ENCODE measurements at places on chromosomes 7 and 10.

DNA sequence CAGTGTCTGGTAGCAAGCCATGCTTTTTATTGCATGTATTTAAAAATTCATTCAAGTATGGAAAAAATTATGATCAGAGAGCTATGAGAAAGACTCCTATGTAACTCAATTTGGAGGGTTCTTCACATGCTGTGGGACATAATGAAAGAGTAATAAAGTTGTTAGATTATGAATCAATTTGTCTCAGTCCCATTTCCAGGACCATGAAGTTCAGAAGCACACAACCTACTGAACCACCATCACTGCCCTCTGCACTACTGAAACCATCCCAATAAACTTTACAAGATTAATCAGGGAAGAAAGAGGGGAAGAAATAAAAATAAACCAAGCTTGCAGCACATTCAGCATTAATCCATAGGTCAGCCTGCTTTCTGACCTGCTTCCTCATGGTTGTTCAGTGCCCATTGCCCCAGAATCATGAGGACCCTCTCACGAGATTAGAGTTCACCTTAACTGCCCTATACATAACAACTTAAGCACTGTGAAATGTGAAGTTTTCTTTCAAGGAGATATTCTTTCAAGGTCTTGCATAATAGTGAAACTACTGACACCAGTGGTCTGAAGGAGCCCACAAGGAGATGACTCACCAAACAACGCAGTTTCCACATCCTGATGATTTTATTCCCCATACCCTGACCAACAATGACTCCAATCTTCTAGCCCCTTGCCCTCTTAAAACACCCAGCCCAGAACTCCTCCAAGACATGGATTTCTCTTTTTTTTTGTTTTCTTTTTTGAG is 171.5 kb upstream of the ADCY1 start:
- DNase-seq = peak; percentile 25

DNA sequence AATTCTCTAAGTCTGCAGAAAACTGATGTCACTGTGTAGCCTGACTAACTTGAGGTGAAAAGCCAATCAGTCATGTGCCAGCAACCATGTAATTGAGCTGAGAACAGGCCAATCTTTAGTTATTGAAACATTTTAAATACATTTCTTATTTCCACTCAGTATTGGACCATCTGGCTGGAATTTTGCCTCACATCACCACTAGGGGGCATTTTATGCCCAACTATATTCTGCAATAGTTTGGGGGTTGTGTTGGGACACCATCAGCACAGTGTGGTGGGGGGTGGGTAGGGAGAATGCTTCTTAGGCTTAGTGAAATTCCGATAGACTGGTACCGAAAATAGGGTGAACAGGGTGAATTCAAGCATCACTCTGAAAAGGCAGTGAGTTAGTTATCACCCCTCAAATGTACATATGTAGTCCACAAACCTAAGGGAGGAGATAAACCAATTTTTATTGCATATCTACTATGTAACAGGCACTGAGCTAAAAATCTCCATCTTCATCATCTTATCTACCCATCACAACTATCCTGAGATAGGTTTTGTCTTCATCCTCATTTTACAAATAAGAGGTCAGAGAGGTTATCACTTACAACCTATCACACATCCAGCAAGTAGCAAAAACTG is 17.8 kb downstream of the NPSR1 start:
- peak; percentile 34 for DNase-seq

- DNase-seq = no peak
These were observed 27.2 kb upstream of the SHH start for GRCh38 chr7:155839461-155839860.

DNA sequence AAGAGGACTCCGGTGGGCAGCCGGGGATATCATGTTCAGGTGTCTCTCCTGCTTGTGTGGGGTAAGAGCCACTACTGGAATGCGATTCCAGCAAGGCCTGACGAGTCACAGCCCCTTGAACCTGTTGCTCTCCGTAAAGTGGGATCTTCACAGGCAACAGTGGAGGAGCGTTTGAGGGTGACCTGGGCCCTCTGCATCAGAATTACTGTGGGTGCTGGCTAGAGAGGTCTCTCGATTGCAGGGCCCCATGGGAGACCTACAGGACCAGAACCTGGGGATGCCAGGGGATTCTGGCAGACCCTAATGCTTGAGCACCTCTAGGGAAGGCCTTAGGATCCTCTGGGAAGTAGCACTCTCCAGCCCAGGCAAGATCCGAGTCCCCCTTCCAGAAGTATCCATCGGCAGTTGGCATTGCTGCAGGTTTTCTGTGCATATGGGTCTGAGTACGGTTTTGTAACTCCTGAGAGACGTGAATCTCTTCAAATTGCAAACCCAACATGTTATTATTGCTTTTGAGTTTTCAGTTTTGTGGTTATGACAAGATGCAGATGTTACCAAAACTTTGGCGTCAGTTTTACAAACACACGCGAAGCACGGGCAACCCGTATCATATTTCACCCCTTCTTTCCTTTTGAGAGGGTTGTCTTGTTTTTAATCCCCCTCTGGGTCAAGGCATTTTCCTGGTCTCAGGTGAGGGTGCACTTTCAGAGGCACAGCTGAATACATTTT is 4.6 kb downstream of the MGMT start:
- no peak for DNase-seq

- no peak for DNase-seq
These were observed 266.4 kb upstream of the TCERG1L start for GRCh38 chr10:131577786-131578471.

DNA sequence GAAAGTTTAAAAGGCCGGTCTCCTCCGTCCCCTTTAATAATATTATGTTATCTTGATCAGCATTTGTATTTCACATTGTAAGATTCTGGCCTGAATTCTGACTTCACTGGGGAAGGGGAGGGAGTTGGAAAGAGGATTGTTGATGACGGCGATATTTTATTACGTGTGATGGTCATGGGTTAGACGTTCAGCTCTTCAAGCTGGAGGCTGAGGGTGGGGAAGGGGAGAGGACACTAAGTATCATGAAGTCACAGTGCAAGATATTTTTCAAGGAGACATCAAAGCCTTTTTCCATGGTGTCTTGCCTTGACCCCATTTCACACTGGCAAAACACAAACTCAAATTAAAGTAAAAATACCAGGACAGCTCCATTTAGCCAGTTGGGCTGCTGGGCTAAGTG is 126.7 kb downstream of the WDR11 start:
- no peak for DNase-seq

GRCh38 chr10:123943307-123943706 is 51.7 kb upstream of the CPXM2 start:
- no peak for DNase-seq

DNA sequence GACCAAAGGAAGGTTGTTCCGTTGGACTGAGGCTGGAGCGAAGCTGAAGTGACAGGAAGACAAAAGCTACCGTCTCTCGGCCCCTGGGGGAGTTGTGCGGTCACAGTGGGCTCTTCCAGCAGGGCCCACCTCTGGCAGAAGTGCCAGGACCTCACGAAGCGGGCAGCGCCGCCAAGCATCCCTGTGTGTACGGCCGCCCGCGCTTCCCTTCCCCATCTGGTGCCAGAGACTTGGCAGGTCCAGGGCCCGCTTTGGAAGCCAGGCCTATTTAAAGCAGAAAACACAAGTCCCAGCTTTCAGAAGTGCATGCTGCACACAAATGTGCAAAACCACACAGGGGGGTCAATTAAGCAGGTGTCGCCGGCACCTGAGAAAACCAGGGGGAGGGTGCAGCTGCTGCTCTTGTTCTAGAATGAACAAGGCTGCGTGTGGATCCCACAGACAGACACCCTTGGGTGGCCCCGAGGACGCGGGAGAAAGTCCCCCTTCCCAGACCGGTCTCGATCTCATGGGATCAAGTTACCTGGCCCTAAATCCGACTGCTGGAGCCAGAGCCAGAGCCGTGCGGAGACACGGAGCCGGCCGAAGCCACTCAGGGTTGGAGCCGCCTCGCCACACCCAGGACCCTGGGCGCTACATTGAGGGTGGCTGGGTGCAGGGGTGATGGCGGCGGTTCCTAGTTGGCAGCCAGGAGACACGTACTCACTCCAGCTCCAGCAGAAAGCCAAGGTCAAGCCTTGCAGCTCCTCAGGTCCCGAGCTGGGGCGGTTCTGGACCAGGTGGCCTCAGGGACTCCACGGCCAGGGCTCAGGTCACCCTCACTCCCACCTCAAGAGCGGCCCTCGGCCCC is 51.8 kb upstream of the PPP2R2D start:
- no peak for DNase-seq

GRCh38 chr7:87152897-87153641 is 816 bp downstream of the DMTF1 start:
- DNase-seq = peak; percentile 71

Data from activated CD8-positive, alpha-beta T cell treated with anti-CD3 and anti-CD28 coated beads for 36 hours (primary cell).